ENCODE measurements at places on chromosomes 16 and 17.

- no peak for DNase-seq
Observed at GRCh38 chr17:17325228-17325627, 22.1 kb downstream of the NT5M start.

DNA sequence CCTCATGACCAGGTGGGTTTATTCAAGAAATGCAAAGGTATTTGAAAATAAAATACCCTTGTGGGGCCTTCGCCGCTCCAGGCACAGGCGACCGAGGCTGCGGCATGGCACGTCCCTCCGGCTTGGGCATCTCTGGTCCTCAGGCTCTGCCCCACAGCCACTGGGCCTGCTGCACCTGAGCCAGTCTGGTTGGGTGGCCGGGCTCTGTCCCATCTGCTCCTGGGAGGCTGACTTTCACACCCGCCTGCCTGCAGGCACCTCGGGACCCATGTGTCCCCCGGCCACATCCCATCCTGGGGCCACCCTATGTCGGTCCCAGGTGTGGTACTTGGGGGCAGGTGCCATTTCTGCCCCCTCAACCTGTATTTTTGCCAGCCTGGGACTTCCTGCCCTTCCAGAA lies 20.9 kb downstream of the OSBPL7 start:
- DNase-seq = no peak

GRCh38 chr17:38702166-38702915 lies 2.7 kb upstream of the MLLT6 start:
- peak; percentile 84 for DNase-seq

DNA sequence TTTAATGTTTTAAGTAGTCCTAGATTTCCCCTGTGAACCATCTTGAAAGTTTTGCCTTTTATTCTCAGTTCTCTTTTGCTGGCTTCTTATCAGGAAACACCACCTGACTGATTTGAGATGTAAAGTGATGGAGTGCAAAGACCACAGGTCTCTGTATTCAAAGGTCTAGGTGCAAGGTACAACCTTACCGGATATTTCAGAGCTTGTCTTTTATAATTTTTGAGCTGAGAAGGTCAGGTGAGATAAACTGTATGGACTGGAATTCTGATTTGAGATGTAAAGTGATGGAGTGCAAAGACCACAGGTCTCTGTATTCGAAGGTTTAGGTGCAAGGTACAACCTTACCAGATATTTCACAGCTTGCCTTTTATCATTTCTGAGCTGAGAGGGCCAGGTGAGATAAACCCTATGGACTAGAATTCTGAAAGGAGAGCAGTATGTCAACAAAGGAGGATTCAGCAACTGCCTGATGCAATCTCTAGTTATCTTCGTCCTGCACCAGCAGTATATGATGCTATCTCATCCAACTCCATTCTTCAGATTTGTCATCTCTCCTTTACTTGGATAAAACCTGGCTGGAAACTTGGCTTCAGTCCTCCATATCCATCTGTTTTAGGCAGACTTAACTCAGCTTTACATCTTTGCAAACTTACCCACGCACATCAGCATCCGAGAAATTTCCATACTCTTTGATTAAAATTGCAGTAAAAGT lies 64.3 kb downstream of the CENPV start:
- DNase-seq = no peak

GRCh38 chr16:47528431-47528830 lies 67.3 kb downstream of the PHKB start:
- DNase-seq = no peak

Measured in CD4-positive, alpha-beta T cell treated with Interleukin-2 at 100 ng/mL for 4 hours (primary cell).